ENCODE measurements at places on chromosomes 7 and 10.

- DNase-seq, result no peak
Measured at GRCh38 chr7:20194343-20194995, 22.7 kb downstream of the MACC1 start.

- DNase-seq, result no peak
Measured at GRCh38 chr10:15427843-15428414, 56.8 kb upstream of the FAM171A1 start.

DNA sequence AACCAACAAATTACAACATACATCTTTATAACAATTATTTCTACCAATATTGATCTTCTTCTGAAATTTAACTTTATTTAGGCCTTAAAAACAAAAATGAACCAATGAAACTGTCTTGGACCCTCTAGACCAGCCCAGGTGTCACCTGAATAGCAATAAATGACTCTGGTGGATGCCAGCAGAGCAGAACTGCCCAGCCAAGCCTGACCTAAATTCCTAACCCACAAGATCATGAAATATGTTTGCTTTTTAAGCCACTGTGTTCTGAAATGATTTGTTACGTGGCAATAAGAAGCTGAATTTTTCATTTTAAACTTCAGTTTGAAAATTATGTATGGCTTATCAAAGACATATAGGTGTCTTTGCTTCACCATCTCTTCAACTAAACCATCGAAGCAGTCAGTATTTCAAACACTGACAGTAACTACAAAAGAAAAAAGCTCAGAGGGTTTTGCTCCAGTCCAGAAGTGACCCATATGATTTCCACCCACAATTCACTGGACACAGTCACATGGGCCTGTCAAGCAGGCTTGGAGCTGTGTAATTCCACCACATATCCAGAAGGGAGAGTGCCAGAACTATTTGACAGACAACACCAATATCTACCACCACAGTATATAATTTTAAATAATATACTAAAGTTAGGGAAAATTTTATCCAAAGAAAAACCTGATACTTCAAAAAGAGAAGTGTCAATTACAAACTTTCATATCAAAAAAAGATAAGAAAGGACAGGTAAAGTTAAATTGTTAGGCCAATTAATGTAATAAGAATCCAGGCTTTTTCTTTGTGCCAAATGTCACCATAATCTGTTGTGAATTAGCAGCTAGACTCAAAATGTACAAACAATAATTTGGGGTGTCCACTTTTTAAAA, 94.5 kb downstream of the KMT2C start:
- DNase-seq, result no peak

DNA sequence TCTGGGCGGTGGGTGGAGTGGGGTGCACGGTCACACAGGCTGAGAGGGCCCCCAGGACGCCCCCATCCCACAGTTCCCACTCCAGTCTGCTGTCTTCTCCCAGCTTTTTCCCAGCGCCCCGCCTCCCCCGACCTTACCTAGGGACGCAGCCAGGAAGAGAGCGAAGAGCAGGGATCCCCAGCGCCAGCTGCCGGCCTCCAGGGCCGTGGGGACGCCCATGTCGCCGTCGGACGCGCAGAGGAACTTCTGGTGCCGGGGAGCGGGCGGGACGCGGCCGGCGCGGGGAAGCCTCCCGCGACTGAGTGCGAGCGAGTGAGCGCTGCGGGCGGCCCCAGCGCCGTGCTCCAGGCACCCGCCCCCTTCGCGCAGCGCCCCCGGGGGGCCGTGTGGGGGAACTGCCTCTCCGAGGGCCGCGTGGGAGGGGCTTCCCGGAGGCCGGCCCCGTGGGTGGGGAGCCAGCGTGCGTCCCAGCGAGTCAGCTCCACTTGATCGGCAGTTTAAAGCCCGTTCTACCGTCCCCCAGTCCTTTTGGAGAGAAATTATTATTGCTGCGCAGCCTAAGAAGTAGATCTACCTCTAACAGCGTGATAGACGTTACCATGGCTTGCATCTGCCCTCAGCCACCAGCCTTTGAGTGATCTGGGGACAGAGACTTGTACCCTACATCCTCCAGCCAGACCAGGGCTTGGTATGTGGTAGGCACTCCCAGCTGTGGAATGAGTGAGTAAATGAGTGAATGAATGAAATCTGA, at the start of gene VSIR:
Gene VSIR (minus strand): TSS at position 300 of the 751 bp plus-strand sequence. CDS start 81 bp downstream, at position 219.
- DNase-seq, result peak; percentile 79

DNA sequence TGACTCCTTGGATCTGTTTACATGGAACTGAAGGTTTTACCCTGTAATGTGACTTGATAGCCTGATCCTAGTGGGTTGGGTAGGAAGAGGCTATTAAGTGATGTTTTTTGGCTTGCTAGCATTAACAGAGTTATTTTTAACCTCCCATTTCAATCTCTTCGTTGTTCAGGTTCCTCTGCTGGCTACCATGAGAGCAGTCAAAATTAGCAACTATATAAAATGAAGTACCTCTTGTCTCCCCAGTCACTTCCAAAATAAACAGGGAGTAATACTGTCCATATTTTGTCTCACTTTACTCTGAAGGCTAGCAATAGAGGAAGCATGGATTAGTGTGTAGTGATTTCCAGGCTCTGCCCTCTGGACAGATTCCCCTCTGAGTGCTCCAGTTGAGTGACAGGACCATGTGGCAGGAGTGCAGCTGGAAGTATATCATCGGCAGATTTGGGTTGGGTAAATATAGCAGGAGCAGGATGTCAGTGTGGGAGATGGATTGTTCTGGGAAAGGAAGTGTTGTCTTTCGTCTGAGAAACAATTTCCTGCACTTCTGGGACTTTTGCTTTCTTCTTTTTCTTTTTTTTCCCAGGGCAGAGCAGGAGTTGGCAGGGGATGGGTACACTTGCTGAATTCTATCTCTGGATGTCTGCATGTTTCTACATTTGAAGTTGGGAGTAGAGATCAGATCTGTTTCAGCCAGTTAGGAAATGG, 35.2 kb downstream of the GBF1 start:
- DNase-seq, result peak; percentile 1

- DNase-seq, result no peak
Measured at GRCh38 chr10:113094114-113094486, 144.1 kb downstream of the TCF7L2 start.

- no peak for DNase-seq
Measured at GRCh38 chr10:2891073-2891769, 176.1 kb upstream of the PFKP start.

DNA sequence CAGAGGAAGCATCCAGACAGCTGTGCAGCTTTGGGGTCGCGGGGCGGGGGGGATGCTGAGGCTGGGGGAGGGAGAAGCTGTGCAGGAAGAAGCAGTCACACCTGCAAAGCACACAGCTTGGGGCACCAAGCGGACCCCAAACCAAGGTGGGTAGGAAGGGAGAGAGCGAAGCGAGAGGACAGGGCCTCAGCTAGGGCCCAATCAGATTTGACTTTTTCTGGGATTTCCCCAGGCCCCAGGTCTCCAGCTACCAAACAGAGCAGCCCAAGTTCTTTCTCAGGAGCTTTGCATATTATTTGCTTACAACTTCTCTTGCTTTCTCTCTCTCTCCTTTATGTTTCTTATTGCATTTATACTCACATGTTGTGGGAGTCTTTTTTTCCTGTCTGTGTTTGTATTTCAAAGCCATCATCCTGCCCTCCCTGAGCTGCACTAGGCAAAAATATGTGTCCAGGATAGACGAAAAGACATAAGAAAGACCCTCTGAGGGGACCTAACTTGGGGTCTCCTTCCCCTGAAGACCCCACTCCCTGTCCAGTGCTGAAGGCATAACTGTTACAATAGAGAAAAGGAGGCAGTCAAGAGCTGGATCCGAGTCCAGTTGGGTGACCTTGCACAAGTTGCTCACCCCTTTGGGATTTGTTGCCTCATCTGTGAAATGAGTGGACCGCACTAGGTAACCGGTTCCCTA, 50.6 kb upstream of the SMNDC1 start:
- no peak for DNase-seq

- DNase-seq, result no peak
Measured at GRCh38 chr7:20114468-20114867, 102.7 kb downstream of the MACC1 start.

DNA sequence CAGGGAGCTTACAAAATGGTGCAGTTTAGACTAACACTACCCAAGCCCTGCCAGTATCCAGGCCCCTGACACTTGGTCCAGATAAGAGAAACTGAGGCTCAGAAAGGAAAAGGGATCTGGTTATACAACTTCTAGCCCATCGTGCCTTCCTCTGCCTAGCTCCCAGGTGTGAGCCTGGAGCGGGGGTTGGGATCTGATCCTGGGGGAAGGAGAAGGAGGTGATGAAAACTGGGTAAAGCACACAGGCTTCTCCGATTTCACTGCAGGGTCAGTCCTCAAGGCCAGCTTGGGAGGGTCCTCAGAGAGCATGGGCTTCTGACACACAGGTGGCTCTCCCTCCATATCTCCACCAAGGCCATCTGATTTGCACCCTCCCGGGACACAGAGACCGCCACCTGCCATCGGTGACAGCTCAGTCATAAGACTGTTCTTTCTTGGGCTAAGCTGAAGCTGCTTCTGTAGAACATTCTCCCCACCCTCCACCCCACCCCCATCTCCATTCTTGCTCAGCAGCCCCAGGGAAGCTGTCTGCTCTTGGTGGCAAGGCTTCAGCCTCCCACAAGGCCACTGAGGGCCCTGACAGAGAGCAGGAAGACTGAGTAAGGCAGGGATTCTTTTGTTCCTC, 16.4 kb downstream of the SRRM3 start:
- no peak for DNase-seq

DNA sequence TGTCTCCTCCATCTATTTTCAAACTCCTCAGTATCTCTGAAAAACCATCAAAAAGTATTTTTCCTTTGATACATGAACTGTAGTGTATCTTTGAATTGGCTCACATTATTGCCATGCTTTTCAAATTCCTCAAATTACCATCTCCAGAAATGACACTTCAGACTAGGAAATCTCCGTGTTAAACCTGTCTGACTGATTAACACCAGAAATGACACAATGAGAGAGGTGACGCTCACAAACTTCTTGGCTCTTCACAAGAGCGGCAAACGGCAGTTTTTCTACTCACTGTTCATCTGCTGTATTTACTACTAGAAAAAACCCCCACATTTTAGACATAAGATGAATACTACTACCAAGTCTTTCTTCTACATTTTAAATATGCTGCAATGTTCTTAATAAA, 56.6 kb downstream of the MKX start:
- DNase-seq, result no peak

DNA sequence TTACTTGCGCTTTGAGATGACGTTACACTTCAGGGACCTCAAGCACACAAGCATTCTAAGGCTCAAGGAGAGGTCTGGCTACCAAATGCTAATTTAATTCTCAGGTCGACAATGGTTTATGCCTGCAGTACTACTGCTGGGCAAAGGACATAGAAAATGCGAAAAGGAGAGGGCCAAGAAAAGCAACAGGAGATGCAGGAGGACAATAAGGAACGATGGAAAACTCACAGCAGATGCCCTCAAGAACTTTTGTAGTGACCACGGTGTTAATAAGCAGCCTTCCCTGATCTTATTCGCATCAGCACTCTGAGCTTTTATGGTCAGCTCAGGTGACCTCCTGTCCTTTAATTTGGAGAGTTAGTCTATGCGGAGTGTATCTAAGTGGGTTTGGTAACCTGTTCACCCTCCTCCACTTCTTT, 146.3 kb downstream of the GPR85 start:
- no peak for DNase-seq

DNA sequence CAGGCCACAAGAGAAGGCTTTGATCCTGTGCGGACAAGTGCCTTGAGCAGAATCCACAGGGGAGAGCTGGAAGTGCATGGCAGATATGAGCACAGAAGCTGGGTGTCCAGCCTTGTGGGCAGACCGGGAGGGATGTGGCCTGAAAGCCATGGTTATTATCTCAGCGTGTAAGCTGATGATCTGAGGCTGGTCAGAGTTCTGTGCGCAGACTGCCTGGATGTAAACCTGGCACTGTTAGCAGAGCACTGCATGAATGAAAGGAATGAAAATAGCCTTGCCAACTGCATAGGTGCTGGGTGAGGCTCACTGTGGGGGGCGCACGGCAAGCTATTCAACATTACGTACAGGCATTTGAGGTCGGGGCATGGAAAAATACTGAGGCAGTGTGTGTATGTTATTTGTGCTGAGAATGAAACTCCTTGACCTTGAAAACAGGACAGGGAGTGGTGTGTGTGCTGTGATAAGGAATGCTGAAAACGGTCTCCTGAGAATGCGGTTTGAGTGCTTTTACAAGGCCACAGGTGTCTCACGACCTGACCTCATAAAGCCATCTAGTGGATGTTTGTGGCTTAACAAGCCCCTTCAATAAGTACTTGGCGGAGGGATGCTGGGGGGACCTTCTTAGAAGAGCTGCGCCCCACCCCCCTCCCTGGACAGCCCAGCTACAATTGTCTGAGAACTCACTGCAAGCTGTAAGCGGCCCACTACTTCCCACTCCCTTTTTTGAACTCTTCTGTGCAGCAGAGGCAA, 18.7 kb downstream of the AKR1C1 start:
- DNase-seq, result no peak

GRCh38 chr10:62772186-62772974, 32.1 kb upstream of the ADO start:
- DNase-seq, result no peak

DNA sequence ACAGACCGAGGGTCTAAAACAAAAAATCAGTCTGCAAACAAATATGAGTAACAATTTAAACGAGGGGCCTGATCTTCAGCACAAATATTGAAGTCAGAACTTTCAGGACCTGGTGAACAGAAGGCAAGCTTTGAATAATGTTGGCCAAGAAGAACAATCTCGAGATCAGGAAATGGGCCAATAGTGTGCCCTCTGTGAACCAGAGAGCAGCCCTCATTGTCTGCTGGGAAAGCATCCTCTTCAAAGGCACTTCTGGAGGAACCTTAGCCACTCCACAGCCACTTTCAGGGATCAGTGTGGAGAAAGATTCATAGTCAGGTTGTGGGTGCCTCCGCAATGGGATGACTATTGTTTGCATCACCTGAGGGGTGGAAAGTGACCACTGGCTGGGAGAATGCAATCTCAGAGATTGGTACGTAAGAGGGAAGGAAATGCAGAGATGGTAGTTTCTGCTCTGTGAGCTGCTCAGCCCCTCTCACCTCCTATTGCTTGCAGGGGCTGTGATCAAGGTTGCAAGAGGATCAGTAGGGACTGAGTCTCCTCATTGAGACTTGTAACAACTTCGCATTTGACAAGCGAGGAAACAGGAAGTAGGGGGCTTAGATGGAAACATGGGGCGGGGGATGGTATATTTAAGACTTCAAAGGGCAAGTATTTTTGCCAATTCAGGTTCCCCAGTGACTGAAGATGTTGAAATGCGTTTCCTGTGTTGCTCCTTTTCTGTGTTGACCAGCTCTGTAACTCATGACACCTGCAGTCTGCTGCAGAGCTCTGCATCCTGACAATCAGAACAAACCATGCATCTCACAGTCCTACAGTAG, 28.4 kb upstream of the IFRD1 start:
- DNase-seq, result no peak

DNA sequence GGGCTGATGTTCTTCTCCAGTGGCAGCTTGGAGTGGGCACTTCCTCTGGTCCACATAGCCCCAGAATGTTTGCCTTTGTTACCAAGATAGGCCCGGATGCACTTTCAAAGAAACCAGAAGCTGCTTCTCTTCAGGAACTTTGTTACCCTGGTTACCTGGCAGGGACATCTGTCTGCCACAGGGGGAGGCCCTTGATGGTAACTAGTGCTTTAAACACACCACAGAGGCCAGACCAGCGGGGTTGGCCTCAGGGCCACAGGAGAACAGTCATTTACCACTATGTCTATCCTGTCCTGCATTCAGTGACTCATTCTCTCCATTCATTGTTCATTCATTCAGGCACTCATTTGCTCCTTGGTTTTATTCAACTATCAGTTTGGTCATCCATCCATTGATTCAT, 11.9 kb upstream of the PLEKHA1 start:
- DNase-seq, result no peak

All from NCI-H774 (cell line).